ENCODE measurements at places on chromosomes 5 and 9.

DNA sequence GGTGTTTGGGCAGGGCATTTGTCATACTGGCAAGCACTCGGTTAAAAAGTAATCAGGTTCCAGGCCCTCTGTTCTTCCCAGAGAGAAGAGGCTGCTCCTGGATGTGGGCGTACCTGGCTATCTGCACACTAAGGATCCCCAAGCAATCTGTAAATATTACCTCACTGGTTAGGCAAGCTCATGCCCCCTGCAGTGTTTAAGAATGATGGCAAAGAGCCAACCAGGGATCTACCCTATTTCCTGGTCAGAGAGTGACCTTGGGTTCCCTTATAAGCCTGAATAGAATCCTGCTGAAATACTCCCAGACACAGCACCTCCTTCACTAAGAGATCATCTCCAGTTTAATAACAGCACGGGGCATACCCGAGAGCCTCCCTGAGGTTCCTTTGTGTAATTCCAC lies 181.2 kb downstream of the PIK3R1 start:
- no peak for DNase-seq

DNA sequence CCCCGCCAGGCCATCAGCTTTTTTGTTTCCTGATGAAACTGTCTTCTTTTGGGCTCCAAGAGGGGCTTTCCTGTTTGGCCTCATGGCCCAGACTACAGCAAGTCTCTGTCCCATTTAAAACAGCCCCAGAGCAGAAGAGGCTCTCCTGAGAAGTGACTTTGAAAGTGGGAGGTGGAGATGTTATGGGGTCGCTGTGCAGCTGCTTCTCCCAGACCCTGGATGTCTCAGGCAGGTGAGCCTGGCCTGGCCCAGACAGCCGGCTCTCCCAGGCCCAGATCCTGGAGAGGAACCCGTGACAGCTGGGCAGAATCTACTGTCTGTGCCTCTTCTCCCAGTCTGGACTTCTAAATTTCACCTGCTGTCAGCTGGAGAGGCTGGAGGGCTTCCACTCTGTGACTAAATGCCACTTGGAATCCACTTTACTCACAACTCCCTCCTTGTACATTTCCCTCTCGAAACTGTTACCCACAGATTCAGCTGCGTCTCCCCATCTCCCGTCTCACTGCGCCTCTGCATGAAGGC lies 20.6 kb downstream of the FAM78A start:
- no peak for DNase-seq

GRCh38 chr5:175873088-175873454 lies 1.7 kb downstream of the CPLX2 start:
- no peak for DNase-seq

GRCh38 chr9:133956520-133957076 lies 35.5 kb downstream of the VAV2 start:
- DNase-seq, result no peak

- DNase-seq, result no peak
Measured at GRCh38 chr5:120159155-120159554, 304.9 kb upstream of the PRR16 start.

DNA sequence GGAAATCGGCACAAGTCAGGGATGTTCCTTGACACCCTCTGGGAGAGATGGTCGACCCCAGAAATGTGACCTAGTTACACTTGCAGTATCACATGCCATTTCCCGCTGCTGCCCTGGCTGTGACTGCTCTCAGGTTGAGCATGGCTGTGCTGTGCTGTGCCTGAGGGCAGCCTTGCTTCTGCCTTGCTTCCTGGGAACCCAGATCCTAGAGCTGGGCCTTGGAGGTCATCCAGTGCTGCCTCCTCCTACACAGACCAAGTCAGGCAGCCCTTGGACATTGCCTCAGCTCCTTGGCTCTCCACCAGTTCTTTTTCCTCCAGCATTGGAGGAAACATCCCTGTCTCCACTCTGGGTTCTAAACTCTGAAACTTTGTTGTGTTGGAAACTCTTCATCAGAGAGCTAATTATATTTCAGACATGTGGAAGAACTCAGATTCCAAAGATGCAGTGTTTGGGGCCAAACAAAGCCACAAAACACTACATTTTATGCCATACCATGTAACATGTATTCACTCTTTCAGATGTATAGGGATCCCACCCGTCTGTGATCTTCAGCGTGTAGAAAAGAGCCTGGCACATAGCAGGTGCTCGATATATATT lies 6.1 kb downstream of the MAMDC2 start:
- DNase-seq, result no peak

DNA sequence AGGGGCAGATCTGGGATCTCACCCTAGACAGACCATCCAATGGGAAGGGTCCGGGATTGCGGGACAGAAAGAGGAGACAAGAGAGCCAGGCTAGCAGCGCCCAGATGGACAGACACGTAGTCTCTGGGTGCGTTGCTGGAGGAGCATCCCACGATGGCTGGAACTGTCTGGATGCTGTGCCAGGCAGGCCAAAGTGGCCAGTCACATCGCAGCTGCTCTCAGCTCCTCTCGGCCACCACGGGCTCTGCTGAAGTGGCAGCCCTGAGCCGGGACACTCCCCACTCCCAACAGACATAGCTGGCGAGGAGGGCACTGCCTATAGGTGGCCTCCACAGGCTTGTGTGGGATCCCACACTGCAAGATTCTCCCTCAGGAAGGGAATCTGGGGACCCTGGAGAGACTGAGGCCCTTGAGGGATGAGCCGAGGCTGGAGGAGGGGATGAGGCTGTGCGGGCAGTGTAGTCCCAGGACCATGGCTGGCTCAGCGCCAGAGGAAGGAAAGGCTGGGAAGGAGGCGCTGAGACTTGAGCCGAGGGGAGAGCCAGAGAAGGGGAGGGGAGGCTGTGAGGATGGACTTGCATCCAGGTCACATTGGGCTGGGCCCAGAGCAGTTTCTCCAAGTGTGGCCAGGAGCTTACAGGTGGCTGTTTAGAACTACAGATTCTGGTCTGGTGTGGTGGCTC lies 10.3 kb upstream of the WDR5 start:
- no peak for DNase-seq

DNA sequence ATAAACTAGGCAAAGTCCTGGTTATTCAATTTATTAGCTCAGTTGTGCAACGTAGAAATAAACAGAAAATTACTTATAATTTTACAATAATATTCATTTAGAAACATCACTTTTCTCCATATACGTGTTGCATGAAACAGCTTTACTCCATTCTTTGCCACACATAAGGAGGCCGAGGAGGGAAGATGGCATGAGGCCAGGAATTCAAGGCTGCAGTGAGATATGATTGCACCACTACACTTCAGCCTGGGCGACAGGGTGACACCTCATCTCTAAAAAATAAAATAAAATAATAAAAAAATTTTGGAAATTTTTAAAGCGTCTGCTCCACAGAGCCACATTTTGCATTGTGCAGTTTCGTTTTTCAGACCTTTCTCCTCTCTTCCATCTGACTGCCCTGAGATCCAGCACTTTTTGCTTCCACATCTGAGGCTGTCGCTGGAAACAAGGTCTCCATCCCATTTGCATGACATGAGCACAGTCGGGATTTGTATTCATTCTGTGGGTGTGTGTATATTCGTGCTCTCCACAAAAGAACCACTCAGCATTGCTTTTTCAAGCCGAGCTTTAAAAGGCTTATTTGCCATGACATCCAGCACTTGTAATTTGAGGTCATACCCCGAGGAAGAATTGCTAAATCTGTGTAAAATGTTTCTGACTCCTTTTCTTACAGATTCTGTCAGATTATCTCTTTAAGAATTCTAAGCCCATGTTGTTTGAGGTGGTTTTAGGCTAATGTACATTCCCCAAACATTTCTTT lies 98.6 kb upstream of the MSX2 start:
- DNase-seq, result no peak

Measured in stimulated activated CD4-positive, alpha-beta T cell treated with anti-CD3 and anti-CD28 coated beads, Interleukin-15, amount 100 ng/mL, for 1 hour (primary cell).